ENCODE measurements at places on chromosomes 5 and 9.
A peak's percentile ranks its signal among the peaks of the same experiment; 100 is the strongest.

DNA sequence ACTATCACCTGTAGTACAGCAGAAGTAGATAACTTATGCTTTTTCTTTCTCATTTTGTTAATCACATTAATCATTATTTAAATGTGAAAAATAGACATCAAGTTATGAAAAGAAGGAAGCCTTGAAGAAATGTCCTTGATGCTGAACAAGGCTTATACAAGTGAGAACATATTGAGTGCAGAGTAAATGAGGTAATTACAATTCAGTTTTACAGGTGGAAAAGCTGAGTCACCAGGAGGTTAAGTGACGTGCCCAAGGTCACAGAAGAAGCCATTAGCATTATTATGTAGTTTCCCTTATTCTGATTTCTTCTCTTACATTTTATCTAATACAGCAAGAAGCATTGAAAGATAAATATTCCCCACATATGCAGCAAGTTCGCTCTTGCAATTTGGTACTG is 998.5 kb upstream of the CDH6 start:
- H3K4me1 ChIP-seq: no peaks in the 10 kb centered on the region
- no peak overlapping the region for H3K4me3 ChIP-seq
- H3K36me3 ChIP-seq: no peaks in the 10 kb centered on the region
- DNase-seq: no peak
- H3K27ac ChIP-seq: no peak overlapping the region

DNA sequence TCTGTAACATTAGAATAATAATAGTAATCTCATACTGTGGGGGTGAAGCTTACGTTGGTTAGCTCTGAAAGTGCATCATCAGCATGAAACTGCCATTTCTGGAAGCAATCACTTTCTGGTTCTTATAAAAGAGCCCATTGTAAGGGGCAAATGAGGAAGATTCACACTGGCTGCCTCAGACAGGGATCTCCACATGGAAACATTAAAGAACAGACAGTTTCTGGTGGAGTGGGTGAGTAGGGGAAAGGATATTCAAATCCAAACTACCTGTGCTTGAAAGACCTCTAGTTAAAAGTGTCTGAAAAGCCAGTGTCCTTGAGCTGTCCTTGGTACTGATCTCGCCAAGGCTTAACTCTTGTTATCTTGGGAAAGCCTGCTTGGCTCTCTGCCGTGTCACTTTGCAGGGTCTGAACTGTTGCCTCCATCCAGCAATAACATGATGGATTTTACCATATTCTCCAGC is 19.1 kb upstream of the SLC31A2 start:
- no peak for DNase-seq
- no peak overlapping the region for H3K4me3 ChIP-seq
- H3K27ac ChIP-seq: no peak overlapping the region
- H3K4me1 ChIP-seq: peaks cover 7% of the 10 kb centered on the region

DNA sequence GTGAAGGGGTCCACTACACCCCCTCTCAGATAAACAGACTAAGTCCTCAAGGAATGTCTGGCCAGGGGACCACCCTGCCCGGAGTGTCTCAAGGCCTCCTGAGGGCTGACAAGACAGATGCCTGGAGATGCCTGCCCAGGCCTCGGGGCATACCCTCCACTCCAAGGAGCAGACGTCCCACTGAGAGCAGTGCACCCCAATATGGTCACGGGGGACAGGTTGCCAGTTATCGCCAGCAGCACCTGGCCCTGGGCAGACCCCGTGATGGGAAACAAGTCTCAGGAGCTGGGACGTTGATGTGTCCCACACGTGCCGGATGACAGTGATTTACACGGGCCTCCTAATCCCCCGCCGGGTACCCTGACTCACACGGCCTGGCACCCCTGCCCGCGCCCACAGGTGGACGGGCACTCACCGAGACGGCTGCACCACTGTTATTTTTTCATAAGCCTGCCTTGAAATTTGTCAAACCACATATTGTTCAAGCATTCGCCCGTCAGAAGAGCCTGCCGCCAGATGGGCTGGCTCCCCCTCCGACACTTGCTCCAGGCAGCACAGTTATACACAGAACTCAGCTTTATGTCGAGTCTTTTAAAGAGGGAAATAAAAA is 43.9 kb downstream of the BARX1 start:
- peaks cover 6% of the 10 kb centered on the region for H3K4me1 ChIP-seq
- H3K36me3 ChIP-seq: no peaks in the 10 kb centered on the region
- H3K4me3 ChIP-seq: no peak overlapping the region
- no peaks in the 10 kb centered on the region for H3K27me3 ChIP-seq

DNA sequence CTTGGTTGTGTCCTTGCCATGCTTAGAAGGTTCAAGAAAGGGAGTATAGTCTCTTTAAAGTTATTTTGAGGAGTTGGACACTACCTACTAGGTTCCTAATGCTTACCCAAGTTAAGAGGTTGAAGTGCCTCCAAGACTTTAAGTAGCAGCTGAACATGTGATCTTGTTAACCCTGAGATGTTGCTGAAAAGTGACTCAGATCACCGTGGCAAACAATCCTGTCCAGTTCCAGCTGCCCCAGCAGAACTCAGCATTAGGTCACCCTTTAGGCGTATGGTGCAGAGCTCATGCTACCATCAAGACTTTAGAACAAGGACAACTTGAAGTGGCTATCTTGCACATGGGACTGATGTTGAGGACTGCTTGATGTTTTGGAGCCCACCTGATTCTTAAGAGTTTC is 22.5 kb downstream of the ZNF462 start:
- H3K36me3 ChIP-seq: no peaks in the 10 kb centered on the region
- H3K27ac ChIP-seq: no peak overlapping the region
- no peak for DNase-seq
- no peak overlapping the region for H3K4me3 ChIP-seq

- H3K4me1 ChIP-seq: no peaks in the 10 kb centered on the region
- H3K27me3 ChIP-seq: no peaks in the 10 kb centered on the region
- DNase-seq: no peak
These were observed 19.6 kb downstream of the QSOX2 start for GRCh38 chr9:136225748-136226679.

GRCh38 chr5:180235846-180236245 is 26.8 kb upstream of the RASGEF1C start:
- H3K4me3 ChIP-seq: no peak overlapping the region
- no peak for DNase-seq
- no peaks in the 10 kb centered on the region for H3K27me3 ChIP-seq
- H3K36me3 ChIP-seq: peaks cover 62% of the 10 kb centered on the region
- H3K4me1 ChIP-seq: no peaks in the 10 kb centered on the region

DNA sequence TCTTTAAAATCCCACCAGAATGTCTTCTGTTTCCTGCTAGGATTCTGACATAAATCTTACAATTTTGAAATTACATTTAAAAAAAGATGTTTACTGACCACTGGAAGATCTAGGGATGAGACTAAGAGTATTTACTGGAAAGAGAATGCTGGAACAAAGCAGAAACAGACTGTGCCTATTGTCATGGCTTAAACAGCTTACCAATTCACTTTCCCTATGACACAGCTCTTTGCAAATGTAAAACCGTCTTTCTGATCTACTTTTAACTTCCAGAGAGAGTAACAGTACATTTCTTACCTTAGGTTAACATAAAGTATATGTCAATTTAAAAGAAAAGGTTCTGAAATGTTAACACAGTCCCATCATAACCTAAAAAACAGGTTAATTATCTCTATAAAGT is 10.7 kb downstream of the GIN1 start:
- H3K4me1 ChIP-seq: no peaks in the 10 kb centered on the region
- no peaks in the 10 kb centered on the region for H3K27me3 ChIP-seq
- H3K4me3 ChIP-seq: no peak overlapping the region
- DNase-seq: no peak

- no peak overlapping the region for H3K4me3 ChIP-seq
- H3K36me3 ChIP-seq: no peaks in the 10 kb centered on the region
- no peaks in the 10 kb centered on the region for H3K27me3 ChIP-seq
- no peak overlapping the region for H3K27ac ChIP-seq
- DNase-seq: no peak
These were observed 25.6 kb downstream of the BTF3 start for GRCh38 chr5:73523861-73524260.

- no peak overlapping the region for H3K4me3 ChIP-seq
- H3K27me3 ChIP-seq: no peaks in the 10 kb centered on the region
- DNase-seq: no peak
- no peak overlapping the region for H3K27ac ChIP-seq
These were observed 502.7 kb downstream of the TLE4 start for GRCh38 chr9:80074439-80074838.

DNA sequence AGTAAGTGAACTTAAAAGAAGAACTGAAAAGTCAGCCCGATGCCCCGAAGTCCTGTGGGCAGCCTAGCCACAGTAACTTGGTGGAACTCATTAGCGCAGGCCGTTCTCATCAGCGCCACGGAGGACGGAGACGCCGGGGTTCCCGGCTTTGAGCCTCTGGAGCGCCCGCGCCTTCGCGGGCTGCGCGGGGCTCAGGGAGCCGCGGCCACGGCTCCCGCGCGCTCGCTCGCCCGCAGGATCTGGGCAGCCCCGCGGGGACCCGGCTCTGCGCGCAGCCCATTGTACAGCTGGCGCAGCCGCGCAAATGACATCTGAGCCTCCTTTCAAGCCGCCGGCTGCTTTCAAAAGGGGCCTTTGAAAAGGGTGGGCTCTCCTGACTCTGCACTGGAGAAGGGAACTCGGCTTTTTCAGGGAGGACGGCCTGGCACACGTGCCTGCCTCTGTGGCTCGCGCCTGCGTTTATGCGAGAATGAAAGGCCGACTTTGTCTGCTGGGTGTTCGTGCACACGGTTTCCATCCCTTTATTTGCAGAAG is 40.7 kb downstream of the TLR4 start:
- H3K4me3 ChIP-seq: peak overlapping the region; percentile 38
- DNase-seq: no peak
- H3K36me3 ChIP-seq: no peaks in the 10 kb centered on the region
- no peak overlapping the region for H3K27ac ChIP-seq

DNA sequence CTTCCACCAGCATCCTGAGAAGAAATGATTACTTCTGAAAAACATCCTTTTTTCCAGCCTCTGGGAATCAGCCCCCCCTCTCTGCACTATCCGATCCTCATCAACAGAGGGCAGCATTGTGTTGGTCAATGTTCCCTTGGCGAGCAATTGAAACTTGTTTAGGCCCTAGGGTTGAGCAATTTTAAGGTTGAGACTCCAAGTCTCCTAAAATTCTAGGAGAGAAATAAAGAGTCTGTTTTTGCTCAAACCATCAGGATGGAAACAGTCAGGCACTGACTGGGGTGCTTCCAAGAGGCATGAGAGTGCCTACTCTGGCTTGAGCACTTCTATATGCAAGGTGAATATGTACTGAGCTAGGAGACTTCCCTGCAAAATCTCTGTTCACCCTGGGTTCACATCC is 12.4 kb upstream of the CYFIP2 start:
- no peaks in the 10 kb centered on the region for H3K4me1 ChIP-seq
- no peaks in the 10 kb centered on the region for H3K36me3 ChIP-seq
- H3K4me3 ChIP-seq: no peak overlapping the region
- DNase-seq: no peak

DNA sequence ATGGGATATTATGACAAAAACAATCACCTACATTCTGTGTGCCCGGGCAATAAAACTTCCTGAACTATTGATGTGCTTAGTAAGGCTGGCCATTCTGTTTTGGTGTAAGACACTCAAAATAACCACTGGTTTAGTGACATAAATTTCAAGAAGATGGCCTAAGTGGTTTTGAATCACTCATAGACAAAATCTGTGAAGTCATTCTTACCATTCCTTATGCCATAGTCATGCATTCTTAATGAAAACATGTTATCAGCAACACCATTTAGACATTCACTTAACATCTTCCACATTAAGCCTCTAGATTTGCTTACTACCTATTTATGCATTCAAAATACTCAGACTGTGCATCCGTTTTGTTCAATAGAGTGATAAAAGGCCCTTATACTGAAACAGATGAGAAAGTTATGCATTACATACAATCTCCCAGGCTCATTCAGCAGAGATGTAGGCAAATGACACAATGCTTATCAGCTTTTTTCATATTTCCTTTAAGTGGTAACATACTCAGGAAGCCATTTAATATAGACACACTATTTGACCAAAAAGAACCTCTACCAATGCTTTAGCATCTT is 848.8 kb upstream of the DMAC1 start:
- no peak for DNase-seq
- no peaks in the 10 kb centered on the region for H3K36me3 ChIP-seq
- H3K4me1 ChIP-seq: no peaks in the 10 kb centered on the region
- H3K27ac ChIP-seq: no peak overlapping the region

- no peaks in the 10 kb centered on the region for H3K27me3 ChIP-seq
- H3K27ac ChIP-seq: no peak overlapping the region
- no peak for DNase-seq
- H3K36me3 ChIP-seq: no peaks in the 10 kb centered on the region
- H3K4me1 ChIP-seq: no peaks in the 10 kb centered on the region
These were observed 92.8 kb upstream of the SLC44A1 start for GRCh38 chr9:105151686-105151995.

DNA sequence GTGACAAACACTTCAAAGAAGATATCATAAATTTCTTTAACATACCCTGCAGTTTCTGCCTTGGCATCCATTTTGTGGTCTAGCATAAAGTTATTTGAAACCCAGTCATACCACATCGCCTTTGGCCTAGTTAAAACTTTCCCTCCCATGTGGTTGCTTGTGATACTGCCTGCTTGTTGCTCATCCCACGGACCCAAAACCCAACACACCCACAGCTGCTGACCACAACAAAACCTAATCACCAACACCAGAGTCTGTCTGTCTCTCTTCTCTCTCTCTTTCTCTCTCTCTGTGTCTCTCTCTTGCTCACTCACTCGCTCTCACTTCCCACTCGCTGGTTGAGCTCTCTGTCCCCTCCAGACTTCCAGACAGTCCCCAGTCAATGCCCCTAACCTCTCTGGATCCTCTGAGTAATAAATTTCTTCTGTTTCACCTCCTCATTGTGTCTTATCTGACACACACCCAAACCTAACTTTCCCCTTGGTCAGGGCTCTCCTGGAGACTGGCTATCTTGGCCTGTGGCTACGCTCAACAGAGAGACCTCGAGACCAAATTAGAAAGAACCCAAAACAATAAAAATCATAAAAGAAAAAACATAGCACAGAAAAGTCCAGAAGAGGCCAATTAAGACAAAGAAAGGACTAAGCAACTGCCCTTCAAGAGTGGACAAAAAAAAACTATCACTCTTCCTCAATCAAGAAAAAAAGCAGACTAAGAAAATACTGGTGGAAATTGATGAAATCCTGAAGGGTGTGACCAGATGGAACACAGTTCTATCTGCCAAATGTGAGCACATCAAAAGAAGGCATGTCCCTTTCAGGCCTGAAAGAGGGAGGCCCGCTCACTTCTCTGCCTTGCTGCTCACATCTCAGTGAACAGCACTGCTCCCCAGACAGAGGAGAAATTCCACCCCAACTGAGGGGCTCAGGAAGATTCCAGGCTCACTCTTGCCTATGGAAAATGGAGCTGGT is 41.5 kb downstream of the TTLL11 start:
- no peaks in the 10 kb centered on the region for H3K36me3 ChIP-seq
- no peak for DNase-seq
- no peaks in the 10 kb centered on the region for H3K4me1 ChIP-seq
- H3K27me3 ChIP-seq: no peaks in the 10 kb centered on the region
- no peak overlapping the region for H3K27ac ChIP-seq
- no peak overlapping the region for H3K4me3 ChIP-seq

- no peak overlapping the region for H3K4me3 ChIP-seq
- no peaks in the 10 kb centered on the region for H3K36me3 ChIP-seq
- H3K27ac ChIP-seq: no peak overlapping the region
- no peaks in the 10 kb centered on the region for H3K4me1 ChIP-seq
- no peaks in the 10 kb centered on the region for H3K27me3 ChIP-seq
- DNase-seq: no peak
These were observed 4.4 kb upstream of the COL5A1 start for GRCh38 chr9:134637241-134637640.

Data from right atrium auricular region (tissue), 2 donors.